Activated T-cell treated with anti-CD3 and anti-CD28 coated beads, Interleukin-2, amount 50 U/mL, for 1 hour (primary cell): ENCODE measurements at places on chromosomes 12 and 14.

GRCh38 chr14:77151918-77152588 lies 10.5 kb upstream of the ZDHHC22 start:
- DNase-seq: no peak

GRCh38 chr14:100106250-100107112 lies 41.3 kb downstream of the EVL start:
- peak; percentile 67 for DNase-seq

- no peak for DNase-seq
These were observed 1.9 kb downstream of the TMTC3 start for GRCh38 chr12:88144037-88144436.

DNA sequence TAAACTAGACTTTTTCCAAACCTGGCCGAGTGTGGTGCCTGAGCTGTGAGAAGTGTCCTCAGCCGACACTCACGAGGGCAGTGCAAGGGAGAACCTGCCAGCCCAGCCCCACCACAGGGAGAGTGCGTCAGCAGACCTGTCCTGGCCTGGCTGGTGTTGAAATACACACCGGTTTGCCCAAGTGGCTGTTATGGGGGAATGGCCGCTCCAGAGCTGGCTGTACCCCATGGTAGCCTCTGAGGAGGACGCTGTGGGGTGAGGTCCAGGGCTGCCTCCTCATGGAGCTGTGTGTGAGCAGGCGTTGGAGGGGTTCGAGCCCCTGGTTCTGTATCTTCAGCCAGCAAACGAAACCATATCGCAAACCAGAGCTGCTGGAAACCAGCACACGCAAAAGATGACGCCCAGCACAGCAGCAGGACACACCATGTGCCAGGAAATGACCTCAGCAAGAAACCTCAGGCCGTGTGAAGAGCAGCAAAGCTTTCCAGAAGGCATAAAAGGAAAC lies 9.4 kb downstream of the ANKRD9 start:
- no peak for DNase-seq

DNA sequence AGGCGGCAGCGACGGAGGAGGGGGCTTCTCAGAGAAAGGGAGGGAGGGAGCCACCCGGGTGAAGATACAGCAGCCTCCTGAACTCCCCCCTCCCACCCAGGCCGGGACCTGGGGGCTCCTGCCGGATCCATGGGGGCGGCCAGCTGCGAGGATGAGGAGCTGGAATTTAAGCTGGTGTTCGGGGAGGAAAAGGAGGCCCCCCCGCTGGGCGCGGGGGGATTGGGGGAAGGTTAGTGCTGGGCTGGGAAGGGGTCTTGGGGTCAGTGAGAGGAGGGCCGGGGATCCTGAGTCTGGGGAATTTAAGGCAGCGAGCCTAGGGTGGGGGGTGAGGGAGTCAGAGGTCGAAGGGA lies 203 bp downstream of the NFATC4 start:
- DNase-seq: no peak

GRCh38 chr14:95887351-95887750 lies 10.7 kb downstream of the TUNAR start:
- no peak for DNase-seq

- DNase-seq: no peak
These were observed 249.0 kb downstream of the GLT1D1 start for GRCh38 chr12:129102233-129102632.

- DNase-seq: no peak
These were observed 567.9 kb downstream of the MED13L start for GRCh38 chr12:115709540-115710011.

GRCh38 chr12:63319936-63320633 lies 169.1 kb upstream of the AVPR1A start:
- no peak for DNase-seq

GRCh38 chr12:14540801-14541462 lies 26.8 kb downstream of the PLBD1 start:
- DNase-seq: no peak

DNA sequence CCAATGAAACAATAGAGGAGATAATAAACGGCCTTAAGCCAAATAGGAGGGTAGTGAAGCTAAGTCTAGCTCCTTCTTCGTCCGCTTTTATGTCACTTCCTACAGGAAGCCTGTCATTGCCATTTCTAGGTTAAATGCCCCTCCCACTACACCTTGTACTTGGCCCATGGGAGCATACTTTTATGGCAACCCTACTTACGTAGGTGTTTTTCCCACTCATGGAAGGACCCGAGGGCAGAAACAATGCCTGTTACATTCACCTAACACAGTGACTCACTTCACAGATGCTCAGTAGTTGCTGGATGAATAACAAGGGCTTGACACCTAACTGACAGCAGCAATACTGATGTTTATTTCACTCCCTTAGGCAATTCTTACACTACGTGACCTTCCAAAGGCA lies 44.5 kb downstream of the ALKBH1 start:
- no peak for DNase-seq

DNA sequence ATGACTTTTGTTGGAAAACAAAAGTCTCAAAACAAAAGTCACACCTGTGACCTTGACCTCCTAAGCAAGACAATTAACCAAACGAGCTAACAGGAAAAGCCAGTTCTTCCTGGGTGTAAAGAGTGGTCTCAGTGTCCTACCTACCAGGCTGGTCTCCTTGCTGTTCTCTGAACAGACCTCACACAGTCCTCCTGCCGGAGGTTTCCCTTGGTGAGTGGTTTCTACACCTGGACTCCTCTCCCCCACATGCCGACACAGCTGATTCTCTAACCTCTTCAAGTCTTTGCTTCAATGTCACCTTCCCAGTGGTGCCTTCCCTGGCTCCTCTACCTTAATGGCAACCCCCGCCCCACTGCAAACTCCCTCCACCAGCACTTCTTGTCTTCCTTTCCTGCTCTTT lies 238.6 kb downstream of the ZFP36L1 start:
- DNase-seq: no peak

DNA sequence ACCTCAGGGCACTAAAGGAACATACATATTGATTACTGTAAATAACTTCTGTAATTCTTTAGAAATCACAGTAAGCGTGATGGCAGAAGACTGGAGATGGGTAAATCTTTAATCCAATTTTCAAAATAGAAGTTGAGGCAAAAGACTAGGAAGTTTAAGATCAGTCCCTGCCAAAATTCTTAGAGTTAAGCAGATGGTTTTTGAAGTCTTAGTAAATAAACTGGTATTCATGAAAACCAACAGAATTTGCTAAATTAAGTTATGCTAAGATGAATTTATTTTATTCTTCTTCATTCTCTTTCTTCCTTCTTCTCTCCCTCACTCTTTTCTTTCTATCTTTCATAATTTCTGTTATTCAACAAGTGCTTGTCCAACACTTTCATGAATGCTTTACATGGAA lies 98.4 kb upstream of the GARIN6 start:
- no peak for DNase-seq

- DNase-seq: peak; percentile 26
These were observed 26.8 kb downstream of the CCDC177 start for GRCh38 chr14:69547701-69548348.

DNA sequence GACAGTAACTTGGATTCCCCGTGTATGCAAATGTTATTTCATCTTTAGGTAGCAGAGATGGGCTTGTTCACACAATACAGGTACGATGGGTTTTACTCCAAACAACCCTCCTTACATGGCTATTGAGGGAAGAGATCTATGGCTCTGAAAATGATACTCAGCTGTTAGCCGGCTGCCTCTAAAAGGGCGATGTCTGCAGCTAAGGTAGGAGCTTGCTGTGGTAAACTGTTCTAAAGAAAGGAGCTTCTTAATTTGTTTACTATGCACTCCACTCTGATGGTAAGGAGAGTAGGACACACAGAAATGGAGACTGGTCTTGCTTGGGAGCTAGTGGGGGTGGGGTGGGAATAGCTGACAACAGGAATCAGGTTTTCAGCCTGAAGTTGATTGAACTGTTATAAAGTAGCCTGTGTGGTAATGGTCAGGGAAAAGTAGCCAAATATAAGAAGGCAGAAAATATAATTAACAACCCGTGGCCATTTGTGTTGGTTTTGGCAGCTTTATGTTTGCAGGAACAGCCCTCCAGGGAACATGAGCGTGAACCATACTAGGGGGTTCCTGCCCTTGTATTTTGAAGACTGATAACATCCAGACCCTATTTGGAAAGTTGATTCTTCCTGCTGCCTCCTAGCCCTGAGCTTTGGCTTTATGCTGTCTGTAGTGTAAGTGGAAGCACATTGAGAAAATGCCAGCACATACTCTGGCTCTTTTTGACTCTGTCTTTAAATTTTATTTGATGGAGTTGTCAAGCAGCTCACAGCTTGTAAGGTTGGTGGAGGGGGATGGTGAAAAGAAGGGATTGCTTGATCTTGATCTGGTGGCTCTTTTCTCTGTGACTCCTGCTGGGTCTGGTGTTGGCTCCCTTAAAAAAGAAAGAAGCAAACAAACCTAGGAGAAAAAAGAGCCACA lies 929.8 kb downstream of the DIO2 start:
- no peak for DNase-seq

DNA sequence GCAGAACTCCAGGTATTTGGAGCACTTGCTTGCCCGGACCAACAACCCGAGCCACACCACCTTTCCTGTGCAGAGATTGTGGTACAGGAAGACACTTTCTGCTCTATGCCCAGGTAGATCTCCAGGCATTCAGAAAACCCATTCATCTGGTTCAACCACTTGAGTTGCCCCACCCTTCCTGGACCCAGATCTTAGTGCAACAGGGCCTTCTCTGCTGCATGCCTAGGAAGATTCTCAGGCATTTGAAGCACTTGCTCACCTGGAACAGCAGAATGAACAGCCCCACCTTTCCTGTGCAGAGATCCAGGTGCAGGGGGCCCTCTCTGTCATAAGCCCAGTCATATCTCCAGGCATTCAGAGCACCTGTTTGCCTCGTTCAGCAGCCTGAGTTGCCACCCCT lies 412.8 kb upstream of the MGAT4C start:
- no peak for DNase-seq
